ENCODE measurements at places on chromosomes 3 and 15.

DNA sequence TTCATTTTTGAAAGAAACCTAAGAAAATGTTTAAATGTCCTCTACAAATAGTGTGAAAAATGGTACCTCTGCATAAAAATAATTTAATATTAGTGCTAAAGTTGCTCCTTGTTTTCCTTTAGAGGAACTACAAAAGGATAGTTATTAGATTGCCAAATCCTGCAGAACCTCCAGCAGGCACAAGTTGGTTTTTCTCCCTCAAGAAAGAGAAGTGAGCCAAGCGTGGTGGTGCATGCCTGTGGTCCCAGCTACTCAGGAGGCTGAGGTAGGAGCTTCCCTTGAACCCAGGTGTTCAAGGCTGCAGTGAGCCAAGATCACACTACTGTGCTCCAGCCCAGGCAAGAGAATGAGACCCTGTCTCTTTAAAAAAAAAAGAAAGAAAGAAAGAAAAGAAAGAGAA, 85.1 kb upstream of the TSEN2 start:
- DNase-seq = no peak

DNA sequence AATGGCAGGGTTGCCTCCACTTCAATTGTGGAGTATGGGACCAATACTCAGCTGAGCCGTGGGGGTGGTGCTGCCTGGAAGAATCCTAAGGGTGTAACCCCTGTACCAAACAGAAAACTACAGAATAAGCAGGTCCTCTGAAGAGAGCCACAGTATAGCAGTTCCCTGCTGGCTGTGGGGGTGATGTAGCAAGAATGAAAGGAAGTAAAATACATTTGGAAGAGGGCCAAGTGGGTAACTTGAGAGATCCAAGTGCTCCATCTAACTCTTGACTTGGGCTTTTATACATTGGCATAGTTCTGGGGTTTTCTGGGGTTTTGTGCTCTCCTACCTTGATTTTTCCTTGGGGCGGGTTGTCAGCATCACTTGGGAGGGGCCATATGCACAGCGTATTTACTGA, 341.4 kb downstream of the OTOL1 start:
- DNase-seq = no peak

GRCh38 chr15:64185146-64185911, 22.5 kb upstream of the PPIB start:
- no peak for DNase-seq

DNA sequence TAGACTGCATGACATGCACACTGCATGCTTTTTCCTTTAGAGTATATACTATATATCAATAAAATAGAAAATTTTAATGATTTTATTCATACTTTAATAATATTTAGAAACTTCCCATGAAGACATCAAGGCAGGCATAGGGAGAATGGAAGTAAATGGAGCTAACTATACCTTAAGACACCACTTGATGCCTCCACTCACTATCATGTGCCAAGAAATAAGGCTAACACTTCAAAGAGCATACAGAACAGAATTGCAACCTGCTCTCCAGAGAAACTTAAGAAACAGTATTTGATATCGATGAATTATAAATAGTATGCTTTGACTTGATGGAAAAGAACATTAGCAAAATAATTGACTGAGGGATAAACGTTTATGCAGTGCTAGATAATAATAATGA, 192.6 kb upstream of the MBNL1 start:
- no peak for DNase-seq

DNA sequence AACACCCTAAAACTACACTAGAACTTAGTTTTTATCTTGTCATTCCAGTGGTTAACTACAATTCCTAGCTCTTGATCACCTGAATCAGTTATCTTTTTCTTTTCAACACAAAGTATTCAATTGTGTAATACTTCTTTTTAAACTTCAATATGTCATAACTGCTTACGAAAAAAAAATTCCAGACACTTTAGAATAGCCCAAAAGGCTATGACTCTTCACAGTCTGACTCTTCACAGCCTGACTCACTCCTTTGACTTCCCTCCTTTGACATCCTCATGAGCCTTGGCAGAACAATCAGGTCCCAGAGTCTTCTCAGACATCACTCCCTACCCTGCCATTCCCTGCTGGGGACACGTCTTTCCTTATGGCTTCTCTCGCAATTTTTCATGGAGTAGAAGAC, 727.1 kb downstream of the ROBO1 start:
- DNase-seq = no peak

- peak; percentile 91 for DNase-seq
Observed at GRCh38 chr3:127141921-127142730, 50.8 kb upstream of the PRR23E start.

GRCh38 chr3:135753506-135753905, 212.0 kb upstream of the PPP2R3A start:
- DNase-seq = no peak

DNA sequence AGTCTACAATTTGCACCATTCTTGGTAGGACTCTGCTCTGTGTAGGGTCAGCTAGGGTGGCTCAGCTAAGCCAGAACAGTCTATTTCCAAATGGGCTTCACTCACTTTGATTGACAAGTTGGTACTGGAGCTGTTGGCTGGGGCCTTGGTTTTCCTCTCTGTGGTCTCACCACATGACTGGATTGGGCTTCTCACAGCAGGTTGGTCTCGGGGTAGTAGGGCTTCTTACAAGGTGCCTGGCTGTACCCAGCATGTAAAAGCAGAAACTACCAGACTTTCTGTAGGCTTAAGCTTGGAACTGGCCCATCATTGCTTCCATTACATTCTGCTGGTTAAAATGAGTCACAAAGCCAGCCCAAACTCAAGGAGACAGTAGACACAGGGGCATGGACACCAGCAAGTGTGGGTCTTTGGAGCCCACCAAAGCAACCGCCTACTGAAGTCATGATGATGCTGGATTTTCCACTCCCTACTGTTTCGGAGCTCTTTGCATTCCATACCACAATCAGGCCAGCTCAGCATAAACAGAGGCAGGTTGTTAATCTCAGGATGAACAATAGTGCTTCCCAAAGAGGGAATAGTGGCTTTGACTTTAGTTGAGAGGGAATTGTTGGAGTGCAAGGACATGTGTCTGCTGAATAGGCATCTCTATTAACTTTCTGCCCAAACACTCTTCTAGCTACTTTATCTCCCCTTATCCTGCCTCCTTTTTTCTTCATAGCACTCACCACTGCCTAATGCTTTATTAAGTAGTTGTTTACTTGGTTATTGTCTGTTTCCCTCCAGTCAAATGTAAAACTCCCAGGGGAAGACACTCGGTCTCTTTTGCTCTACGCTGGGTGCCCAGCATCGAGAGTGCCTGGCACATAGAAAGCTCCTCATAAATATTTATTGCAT, 78.0 kb upstream of the RARB start:
- no peak for DNase-seq

DNA sequence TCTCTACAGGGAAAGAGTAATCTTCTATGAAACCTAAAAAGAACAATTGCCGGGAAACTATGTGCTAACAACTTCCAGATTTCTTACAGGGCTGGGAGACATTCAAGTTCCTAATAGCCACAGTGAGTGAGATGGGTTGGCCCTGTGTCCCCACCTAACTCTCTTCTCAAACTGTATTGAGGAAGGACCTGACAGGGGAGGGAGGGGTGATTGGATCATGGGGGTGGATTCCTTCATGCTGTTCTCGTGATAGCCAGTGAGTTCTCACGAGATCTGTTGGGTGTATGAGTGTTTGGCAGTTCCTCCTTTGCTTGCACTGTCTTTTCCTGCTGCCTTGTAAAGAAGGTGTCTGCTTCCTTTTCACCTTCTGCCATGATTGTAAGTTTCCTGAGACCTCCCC, 958.7 kb downstream of the AGBL1 start:
- DNase-seq = no peak

DNA sequence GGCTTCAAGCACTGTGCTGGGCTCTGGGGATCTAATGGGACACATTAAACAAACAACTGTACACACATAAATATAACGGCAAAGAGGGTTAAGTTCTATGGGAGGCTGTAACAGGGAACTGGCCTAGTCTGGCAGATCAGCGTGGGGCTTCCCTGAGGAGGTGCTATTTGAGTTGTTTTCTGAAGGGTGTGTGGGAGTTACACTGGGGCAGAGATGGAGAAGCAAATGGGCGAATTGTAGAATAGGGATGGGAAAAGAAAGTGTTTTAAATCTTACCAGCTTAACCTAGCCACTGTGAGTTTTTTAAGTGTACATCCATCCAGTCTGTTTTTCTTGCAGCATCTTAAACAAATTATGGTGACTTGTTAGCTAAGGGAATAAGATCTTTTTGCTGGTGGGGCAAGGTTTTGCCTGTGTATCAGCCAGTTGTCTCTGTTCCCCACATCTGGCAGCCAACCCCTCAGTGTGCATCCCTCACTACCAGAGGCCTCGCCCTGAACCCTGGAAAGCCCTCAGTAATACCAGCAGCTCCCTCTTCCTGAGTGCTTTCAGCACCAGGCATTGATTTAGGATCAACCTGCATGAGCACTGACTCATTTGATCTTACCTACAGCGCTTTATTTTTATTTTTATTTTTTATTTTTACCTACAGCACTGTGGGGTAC, 10.9 kb upstream of the IL16 start:
- no peak for DNase-seq

DNA sequence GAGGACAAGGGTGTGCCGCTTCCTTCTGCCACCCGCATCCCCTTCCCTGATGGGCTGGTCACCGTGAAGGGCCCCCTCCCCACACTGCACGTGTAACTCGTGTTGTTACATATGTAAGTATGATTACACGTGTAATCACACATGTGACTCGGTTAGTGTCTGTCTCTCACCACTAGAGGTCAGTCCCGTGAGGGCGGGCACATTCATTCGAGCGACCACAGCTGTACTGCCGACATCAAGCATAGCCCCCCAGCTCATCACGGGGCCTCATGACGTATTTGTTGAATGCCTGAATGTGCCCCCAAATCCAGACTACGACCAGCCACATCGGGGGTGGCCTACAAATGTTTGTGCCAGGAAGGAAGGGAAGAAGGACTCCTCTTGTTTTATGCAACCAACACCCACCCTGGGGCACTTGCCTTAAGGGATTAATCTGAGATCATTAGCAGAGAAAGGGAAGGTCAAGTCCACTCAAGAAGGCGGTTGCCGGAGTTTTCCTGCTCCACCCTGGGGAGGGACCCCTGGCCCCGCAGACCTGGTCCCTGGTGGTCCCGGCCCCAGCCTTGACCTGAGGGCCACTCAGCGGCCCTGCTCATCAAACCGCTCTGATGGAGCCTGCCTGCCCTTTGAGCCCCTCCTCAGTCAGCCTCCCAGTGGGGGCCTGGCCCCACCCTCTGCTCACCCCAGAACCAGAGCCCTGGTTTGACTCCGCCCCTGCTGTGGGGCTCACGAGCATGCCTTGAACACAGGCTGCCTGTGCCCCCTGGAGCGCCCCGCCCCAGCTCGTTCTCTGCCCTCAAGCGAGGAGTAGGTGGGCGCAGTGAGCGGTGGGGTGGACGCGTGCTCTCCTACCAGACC, 52.8 kb downstream of the RGMA start:
- DNase-seq = no peak

- DNase-seq = no peak
Observed at GRCh38 chr15:90336705-90337141, 15.4 kb upstream of the ZNF774 start.

DNA sequence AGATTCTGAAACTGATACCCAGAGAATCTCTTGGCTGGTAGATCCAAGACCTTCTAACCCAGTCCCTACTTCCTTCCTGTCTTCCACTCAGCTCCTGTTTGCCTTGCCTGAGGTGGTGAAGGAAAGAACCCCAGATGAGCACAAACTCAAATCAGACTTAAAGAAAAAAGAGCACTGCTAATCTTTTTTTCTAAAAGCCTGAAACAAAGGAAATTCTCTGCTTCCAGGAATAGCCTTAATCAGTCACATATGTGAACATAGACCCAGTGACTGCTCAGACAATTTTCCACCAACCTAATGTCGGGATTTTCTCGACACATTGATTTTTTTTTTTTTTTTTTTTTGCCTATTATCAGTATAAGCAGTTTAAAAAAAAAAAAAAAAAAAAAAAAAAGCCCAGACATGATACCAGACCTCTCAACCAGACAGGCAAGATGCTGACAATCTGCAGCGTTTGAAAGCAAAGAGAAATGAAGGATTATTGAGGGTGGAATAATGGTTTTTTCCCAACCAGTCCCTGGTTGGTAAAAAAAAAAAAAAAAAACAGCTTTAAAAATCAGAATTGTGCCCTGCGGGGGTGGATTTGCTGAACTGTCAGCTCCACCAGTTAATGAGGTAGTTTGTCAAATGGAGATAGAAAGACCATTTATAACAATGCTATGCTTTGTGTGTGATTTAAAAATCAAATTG, 256.8 kb upstream of the RARB start:
- DNase-seq = no peak

GRCh38 chr3:155747946-155748290, 3.0 kb upstream of the PLCH1 start:
- DNase-seq = no peak

- no peak for DNase-seq
Observed at GRCh38 chr3:148631124-148631903, 66.4 kb upstream of the AGTR1 start.

DNA sequence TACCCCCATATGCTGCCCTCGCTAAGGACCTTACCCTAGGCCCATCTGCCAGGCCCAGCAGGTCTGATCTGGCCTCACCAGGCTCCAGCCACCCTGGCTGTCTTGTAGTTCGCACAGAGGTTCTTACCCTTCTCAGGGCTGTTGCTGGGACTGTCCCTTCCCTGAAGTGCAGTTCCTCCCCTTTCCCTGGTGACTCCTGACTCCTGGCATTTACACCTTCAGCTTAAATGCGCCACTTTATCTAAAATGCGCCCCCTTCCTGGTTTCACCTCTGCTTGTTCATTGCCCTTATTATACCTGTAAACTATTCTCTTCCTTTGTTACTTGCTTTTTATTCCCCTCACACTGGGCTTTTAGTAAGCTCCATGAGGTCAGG, 835 bp upstream of the TTLL3 start:
- DNase-seq = no peak

DNA sequence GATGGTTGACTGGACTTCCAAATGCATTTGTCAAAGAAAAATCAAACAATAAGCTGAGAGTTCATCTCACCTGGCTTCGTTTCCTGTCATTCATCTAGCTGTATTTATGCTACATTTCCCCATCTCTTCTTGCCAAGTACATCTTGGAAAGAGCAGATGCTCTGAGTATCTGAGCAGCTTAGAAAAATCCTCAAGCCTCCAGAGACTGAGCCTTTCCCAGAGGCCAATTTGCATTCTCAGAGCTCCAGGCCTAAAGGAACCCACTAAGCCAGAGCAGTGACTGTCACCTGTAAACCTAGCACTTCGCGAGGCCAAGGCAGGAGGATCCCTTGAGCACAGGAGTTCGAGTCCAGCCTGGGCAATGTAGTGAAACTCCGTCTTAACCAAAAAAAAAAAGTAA, 100.5 kb downstream of the XXYLT1 start:
- DNase-seq = no peak

- no peak for DNase-seq
Observed at GRCh38 chr15:52670087-52670486, 9.1 kb downstream of the ATOSA start.

GRCh38 chr15:98796685-98797357, 148.5 kb downstream of the IGF1R start:
- DNase-seq = no peak

DNA sequence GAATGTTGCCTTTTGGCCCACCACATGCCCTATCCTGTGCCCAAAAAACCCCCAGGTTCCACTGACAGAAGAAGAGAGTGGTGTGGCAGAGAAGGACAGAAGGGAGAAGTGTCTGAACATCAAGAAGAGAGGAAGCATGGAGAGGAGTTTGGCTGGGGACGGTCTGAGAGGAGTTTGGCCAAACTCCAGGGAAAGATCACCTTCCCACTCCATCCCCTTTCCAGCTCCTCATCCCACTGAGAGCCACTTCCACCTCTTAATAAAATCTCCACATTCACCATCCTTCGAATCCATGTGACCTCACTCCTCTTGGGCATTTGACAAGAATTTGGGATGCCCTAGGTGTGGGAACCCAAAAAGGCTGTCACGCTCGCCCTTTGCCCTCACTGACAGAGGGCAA, 311.6 kb upstream of the GRM7 start:
- DNase-seq = no peak

- no peak for DNase-seq
Observed at GRCh38 chr3:168093790-168094189, 1.9 kb downstream of the GOLIM4 start.

Measured in NCI-H2081 treated with DMSO at 0.1 percent for 48 hours (cell line).